ENCODE measurements at places on chromosomes 5 and 9.

- peak; percentile 32 for DNase-seq
These were observed 384.7 kb downstream of the IRX2 start for GRCh38 chr5:2366816-2367215.

DNA sequence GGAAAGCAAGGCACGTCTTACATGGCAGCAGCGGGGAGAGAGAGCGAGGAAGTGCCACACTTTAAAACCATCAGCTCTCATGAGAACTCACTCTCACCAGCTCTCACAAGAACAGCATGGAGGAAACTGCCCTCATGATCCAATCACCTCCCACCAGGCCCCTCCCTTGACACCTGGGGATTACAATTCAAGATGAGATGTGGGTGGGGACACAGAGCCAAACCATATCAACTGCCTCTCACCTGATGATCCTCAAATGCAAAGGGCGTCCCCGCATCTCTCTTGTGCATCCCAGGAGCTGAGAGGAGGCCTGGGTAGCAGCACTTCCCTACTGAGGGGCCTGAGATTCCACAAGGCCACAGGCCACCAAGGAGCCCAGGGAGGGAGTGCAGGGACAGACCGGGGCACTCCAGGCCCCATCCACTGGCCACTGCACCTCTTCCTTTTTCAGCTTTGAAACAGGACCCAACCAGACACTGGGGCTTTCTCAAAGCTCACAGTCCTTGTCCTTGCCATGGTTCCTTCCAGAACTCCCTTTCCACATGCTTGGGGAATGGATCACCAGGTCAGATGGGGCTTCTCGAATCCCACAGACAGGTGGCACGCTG, 54.5 kb upstream of the IL17B start:
- DNase-seq: no peak

DNA sequence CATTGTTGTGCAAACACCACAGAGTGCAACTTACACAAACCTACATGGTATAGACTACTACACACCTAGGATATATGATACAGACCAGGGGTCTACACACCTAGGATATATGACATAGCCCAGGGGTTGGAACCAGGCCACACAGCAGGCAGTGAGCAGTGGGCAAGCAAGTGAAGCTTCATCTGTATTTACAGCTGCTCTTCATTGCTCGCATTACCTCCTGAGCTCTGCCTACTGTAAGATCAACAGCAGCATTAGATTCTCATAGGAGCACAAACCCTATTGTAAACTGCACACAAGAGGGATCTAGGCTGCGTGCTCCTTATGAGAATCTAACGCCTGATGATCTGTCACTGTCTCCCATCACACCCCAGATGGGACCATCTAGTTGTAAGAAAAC, 56.6 kb downstream of the AP3B1 start:
- no peak for DNase-seq

DNA sequence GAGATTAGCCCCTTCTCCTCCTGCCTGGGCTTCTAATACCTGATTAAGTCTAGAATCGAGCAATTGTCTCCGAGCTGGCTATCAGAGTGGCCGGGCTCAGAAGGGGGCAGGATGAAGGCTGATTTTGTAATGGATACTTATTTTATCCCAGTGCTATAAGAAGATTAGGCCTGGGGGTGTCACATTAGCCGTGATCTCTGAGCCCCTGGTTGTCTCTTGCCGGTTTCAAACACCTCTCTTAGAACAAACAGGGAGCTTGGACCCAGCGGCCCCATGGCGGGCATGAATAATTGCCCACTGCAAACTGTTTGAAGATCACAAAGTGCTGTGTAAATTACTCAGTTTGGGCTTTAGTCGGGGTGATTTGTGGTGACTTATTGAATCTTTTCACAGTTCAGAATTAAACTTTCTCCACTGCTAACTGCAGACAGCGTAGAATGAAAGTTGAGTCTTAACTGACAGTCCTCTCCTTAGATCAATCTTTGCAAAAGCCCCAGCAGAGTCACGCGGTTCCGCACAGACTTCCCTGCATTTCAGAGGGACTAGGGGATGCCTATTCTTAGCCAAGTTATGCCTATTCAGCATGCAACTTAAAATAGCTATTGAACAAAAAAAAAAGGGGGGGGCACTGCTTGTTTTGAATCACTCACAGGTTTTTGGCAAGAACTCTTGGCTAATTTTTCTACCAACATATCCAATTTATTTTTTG, 200.6 kb upstream of the IRX1 start:
- peak; percentile 34 for DNase-seq

GRCh38 chr5:59609501-59610265, 283.8 kb downstream of the PDE4D start:
- DNase-seq: no peak

- DNase-seq: no peak
These were observed 411.3 kb downstream of the ARHGEF28 start for GRCh38 chr5:74037321-74037720.

- DNase-seq: no peak
These were observed 47.7 kb downstream of the LHFPL2 start for GRCh38 chr5:78600687-78601414.

- no peak for DNase-seq
These were observed 64.8 kb downstream of the PLAC8L1 start for GRCh38 chr5:146040527-146040926.

GRCh38 chr5:157459715-157460599, at the start of gene NIPAL4:
Gene NIPAL4, plus strand, starts transcription at chr5:157460213. Its CDS starts 108 bp downstream, at chr5:157460321.
- no peak for DNase-seq

DNA sequence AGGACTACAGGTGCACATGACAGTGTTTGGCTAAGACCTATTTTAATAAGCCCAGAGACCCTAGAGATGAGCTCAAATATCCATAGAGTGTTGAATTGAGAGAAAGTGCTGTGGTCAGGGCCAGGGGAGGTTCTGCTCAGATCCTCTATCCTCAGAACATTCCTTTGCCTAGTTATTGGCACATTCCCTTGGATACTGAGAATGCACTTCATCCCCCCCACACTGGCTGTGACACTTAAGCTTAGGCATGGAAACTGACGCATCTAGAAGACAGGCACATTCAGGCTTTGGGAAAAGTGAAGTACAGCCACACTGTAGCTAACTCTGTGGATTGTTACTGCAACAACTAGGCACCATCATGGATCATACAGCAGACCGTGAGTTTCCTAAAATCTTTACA, 27.1 kb upstream of the RASGRF2 start:
- no peak for DNase-seq

DNA sequence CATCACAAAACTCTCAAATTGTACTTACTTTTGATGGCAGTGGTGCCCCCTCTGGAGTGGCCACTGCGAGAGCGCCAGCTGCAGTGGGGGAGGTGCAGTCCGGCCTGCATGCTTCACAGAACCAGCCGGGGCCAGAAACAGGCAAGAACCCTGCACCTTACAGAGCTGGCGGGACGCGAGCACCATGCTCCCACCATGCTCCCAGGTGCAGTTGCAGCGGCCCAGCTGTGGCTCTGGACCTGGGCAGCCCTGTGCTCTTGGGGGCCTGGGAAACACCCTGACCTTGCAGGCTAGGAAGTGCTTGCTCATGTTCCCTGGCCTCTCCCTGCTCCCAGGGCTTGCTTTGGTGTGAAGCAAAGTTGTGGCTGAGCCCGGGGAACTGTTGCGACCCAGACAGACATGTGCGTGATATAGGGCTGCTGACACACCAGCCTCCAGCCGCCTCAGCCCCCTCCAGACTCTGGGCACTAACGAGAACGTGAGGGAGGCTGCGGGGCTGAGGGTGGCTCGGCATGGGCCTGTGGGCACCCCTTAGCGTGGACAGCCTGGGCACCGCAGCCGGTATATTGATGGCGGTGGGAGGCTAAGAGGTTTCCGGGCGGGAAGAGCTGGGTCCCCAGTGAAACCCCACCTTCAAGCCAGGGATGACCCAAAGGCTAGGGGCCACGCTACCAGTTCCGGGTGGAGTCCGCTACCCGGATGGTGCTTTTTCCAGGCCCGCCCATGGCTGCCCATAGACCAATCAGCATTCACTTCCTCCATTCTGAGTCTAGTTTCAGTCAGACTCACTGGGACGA, 1809.9 kb upstream of the ACO1 start:
- DNase-seq: no peak

GRCh38 chr9:30800421-30800820, 1584.0 kb upstream of the ACO1 start:
- DNase-seq: no peak

DNA sequence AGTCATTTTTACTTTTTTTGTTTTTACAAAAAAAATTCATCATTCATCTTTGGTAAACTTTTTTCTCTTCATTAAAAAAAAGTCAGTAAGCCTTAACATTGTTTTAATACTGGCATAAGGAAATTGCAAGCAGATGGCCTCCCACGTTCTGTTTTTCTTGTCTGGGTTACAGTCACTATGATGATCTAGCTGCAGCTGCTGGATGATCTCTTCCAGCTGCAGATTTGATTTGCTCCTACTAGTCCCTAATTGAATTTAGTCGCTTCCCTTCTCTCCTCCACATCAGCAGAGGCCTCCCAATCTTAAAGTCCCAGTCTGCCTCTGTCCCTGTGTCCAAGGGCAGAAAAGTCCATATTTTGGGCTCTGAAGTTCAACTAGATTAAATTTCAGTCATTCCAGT, 106.8 kb upstream of the PTGER4 start:
- DNase-seq: no peak

DNA sequence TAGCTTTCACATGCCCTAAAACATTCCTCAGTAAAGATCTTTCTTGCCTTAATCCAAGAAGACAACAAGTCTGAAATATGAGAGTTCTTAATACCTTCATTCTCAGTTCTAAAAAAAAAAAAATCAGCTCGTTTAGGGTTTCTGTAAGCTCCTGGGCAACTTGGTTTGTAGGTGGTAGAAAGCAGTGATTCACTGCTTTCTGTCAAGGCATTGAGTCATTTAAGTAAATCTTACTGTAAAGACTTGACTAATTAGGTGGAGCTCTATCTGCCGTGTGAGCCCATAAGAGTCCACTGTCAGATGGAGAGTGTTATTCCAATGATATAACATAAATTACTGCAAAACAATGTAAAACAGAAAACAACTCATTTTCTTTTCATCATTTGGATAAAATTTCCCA, 56.1 kb upstream of the MAST4 start:
- DNase-seq: no peak

DNA sequence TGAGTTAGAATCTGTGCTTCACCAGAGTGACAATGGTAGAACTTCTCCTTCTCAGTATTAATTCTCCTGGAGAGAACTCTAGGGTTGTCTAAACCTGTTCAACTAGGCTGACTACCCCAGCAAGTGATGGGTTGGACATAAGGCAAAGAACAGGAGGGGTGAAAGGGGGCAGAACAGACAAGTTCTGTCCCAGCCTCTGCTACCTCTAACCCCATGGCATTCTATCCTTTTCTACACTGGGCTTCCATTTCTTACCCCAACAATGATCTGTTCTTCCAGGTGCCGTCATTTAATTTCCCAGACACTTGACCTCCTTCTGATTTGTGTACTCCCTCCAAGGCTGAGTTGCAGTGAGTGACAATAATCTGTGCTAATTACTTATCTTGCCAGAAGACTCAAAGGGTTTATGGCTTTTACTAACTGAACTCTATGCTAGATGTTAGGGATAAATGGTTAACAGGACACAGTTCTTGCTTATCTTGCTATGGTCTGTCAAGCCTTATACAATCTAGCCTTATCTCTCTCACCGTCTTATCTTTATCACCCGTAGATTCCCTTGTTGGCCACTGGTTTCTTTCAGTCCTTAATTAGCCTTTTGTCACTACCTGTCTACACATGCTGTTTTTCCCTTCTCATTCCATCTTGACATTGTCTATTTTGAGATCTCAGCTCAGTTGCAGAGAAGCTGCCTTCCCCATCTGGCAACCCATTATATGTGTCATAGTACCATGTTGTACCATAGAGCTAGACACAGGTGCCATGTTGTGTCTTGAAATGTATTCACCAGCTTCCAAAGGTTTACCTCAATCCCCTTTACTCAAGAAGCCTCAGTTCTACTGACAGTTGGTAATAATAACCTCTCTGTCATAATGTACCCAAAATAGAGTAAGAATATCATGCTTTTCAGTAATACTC, 10.0 kb upstream of the MATR3 start:
- no peak for DNase-seq

- DNase-seq: no peak
These were observed 9.5 kb downstream of the CDH18 start for GRCh38 chr5:19978476-19978875.

DNA sequence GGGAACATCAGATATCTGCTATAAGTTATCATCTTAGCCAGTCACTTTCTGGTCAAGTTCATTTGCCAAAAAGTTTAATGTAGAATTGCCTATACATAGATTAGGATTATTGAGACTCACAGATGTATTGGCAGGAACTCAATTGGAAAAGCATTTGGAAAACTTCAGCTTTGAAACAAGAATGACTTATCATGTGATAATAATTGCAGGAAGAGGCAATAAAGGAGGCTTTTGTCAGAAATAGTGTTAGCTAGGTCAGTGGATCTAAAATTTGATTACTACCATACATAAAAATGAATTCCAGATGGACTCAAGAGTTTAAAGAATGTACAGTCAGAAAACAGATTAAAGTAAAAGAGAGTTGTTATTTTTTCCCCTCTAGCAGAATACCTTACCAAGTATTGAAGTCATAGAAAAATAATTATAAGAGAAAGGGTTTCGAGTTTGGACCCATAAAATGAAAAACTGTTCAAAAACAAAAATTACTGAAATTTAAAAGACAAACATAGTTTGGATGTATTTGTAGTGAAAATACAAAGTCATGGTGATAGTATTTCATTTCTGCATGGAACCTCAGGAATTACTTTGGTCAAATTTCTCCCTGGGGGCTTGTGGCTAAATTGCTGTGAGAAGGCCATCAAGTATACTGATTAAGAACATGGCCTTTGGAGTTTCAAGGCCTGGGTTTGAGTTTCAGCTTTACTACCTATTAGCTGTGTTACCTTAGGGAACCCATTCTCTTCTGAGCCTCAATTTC, 159.9 kb downstream of the TMEM38B start:
- DNase-seq: no peak

GRCh38 chr5:65102976-65103711, 334.4 kb downstream of the CWC27 start:
- peak; percentile 84 for DNase-seq

- no peak for DNase-seq
These were observed 441.5 kb upstream of the PTGER4 start for GRCh38 chr5:40238066-40238745.

GRCh38 chr9:128554155-128554862, 1.9 kb downstream of the SPTAN1 start:
- DNase-seq: no peak

GRCh38 chr5:157571357-157571827, 4.2 kb downstream of the ADAM19 start:
- no peak for DNase-seq

All from vagina (tissue), 2 donors.